ENCODE measurements at places on chromosomes 11 and 22.

DNA sequence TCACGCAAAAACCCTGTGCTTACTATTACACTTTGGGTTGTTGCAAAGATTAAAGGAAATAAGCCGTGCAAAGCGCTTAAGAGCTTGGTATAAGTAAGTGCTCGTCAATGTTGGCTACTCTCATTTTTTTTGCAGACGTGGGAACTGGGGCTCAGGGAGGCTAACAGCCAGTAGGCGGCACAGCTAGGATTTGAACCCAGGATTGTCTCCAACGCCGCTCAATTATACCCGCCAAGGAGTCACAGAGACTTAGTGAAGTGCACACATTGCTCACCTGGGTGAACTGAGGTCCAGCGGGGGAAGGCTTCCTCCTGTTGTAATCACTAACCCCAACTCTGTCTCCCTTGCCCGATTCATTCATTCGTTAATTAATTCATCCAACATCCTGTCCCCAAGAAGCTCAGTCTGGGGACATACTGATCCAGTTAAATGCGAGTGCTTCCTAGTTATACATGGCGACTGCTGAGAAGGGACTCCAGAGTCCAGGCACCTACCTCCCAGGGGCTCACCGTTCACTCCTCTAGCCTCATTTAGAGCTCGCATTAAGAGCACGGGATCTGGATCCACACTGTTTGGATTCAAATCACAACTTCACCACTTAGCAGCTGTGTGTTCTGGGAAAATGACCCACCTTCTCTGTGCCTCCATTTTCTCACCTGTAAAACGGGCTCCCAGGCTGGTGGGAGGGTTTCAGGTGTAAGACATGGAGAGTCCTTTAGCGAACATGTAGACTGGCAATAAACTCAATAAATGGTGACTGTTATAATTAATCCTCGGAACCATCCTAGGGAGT, 838 bp upstream of the MTFP1 start:
- no peak for DNase-seq

DNA sequence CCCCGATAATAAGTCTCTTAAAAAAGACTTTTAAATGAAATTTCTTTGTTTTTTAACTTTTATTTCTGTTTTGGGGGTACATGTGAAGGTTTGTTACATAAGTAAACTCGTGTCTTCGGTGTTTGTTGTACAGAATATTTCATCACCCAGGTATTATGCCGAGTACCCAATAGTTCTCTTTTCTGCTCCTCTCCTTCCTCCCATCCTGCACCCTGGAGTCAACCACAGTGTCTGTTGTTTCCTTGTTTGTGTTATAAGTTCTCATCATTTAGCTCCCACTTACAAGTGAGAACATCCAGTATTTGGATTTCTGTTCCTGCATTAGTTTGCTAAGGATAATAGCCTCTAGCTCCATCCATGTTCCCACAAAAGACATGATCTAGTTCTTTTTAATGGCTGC, 1.6 kb upstream of the GSTP1 start:
- no peak for DNase-seq

GRCh38 chr11:25576320-25576719, 755.6 kb upstream of the ANO3 start:
- no peak for DNase-seq

- DNase-seq, result no peak
These were observed 257.7 kb upstream of the PLET1 start for GRCh38 chr11:112518371-112518770.

DNA sequence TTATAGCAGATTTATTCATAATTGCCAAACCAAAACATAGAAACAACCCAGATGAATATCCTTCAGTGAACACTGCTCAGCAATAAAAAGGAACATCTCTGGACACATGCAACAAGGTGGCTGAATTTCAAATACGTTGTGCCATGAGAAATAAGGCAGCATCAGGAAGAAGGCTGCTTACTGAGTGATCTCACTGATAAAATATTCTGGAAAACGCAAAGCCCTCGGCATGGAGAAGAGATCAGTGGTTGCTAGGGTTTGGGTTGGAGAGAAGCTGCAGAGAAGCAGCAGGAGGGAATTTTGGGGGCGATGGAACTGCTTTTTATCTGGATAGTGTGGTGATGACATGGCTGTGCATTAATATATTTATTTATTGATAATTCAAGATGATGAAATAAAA, 11.0 kb upstream of the SHANK2 start:
- DNase-seq, result no peak

DNA sequence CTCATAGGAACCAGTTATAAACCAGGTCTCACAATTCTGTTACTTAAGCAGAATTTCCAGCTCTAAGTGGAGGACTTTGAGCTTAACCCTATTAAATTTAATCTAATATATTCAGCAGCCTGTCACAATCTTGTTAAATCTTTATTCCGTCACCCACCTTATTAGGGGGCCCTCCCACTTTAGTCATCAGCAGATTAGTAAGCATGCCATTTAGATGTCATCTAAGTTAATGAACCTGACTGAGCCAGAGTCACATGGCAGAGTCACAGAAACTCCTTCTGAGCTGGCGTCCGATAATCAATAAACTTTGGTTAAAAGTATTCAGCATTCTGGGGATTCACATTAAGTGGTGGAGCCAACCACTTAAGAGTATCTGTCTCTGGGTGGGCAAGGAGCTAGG, 35.1 kb downstream of the TTC12 start:
- no peak for DNase-seq

DNA sequence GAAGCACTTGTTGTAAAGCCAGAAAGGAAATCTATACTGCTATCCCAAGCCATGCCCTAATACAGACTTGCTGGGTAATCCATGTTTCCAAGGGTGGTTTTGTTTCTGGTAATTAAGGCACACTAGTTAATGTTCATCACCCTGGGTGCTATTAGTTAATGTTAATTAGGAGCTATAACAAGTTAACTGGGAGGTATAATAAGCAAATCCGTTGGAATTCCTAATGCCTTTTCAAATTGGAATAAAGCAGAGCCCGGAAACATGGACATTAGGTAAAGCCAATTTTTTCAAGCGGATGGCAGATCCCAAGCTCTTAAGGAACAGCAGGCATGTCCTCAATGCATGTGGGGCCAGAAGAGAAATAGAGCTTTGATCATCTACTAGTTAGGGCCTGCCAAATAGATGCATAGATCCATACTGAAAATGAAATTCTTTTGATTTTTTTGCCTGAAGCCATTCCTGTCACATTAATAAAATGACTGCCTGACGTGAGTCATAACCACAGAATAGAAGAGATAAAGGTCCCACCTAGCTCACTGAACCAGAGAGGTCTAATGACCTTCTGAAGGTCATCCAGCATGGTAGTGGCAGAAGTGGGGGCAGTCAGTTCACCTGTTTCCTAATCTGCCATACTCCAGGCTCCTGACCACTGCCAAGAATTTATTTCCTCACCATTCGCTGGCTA, 28.5 kb upstream of the CCDC34 start:
- no peak for DNase-seq

GRCh38 chr11:101498891-101499290, 84.9 kb downstream of the TRPC6 start:
- DNase-seq, result no peak

GRCh38 chr22:27761000-27761399, 40.6 kb downstream of the MN1 start:
- DNase-seq, result no peak

DNA sequence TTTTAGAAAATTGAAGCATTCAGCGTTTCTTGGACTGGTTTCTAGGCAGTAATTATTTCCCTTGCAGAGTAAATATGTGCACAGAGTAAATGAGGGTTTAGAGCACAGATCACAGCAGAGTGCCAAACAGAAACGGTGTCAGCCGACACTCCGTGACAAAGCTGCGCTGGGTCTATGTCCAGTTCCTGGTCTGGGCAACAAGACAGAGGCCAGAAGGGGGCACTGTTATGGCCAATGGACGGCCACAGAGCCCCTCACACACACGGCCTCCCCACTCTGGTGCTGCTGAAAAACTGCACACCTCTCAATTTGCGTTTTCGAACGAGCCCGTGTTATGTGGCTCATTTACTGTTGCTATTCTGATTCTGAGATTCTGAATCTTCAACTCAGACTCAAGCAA, 180.7 kb downstream of the MPPED1 start:
- DNase-seq, result no peak

GRCh38 chr22:31173386-31174145, 13.6 kb downstream of the RNF185 start:
- DNase-seq, result no peak

DNA sequence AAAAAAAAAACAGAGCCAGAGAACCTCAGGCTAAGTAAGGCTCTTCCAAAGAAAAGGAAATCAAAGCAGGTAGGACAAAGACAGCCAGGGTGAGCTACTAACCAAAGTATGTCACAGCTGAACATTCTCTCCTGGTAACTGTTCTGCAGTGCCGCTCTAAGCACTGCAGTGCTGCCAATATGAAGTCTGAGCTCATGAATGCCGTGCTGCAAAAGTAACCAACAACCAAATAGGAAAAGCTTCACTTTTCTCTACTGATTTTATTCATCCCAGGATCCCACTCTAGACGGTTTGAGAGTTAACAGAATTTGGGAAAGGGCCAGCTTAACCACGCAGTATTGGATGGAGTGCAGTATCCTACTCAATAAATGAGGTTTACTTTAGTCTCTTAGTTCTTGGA, 3.5 kb downstream of the SIK3 start:
- DNase-seq, result no peak

DNA sequence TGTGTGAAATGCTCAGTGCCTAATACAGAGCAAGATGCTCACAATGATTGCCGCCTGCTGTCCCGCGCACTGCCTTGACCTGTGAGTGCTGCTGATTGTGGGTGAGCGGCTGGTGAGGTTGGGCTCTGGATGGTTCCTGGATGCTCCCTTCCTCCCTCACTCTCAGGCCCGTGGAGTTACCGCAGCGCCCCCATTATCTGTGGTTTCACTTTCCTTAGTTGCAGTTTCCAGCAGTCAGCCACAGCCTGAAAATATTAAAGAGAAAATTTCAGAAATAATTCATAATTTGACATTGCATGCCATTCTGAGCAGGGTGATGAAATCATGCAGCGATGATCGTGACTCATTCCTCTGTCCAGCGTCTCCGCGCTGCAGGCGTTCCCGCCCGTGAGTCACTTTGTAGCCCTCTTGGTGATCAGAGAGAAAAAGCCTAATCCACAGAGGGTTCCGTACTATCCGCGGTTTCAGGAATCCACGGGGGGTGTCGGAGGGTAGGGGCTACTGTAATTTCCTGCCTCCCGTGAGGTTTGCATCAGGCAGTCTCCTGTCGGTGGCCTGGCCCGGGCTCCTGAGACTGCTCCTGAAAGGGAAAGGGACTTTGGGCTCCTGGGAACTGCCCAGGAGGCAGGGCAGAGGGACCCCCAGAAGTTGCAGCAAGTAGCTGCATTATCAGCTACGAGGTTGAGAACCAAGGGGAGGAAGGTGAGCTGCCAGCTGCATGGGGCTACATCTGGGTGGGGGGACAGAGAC, 10.6 kb downstream of the RPL3 start:
- DNase-seq, result no peak

DNA sequence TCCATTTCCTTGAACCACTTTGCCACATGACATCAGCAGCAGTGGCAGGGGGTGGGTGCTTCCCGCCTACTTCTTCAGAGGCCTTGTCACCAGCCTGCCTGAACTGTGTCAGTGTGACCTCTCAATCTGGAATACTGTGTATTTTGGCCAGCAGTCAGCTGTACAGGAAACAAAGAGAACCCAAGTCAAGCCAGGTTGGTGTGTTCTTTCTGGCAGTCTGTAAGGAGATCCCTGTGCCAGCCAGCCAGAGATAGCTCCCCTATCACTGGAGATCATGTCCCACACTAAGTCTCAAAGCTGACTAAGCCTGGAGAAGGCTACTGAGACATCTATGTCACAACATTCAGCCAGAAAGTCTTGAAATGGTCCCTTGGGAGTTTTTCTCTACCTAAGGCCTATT, 142.1 kb downstream of the TRPC6 start:
- no peak for DNase-seq

DNA sequence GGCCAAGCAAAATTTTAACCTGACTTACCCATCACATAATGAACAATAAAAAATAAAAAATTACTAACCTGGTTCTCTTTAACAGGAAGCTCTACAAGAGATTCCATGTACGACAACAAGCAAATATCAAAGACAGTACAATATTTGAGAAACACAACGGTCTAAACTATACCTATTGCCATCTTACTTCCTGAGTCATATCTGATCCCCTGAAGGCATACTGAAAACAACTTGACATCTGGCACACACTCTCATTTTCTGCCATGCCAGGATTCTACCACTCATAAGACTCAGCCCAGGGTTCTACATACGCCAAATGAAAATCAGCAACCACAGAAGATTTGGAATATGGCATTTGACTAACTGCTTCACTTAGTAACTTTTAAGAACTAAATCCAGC, 13.8 kb downstream of the DENND5A start:
- DNase-seq, result no peak

GRCh38 chr11:64787526-64788320, 9.4 kb upstream of the SF1 start:
- DNase-seq, result no peak

GRCh38 chr11:70865356-70865755, 387.0 kb downstream of the SHANK2 start:
- DNase-seq, result no peak

- no peak for DNase-seq
These were observed 175.1 kb downstream of the CEP164 start for GRCh38 chr11:117502779-117503100.

- DNase-seq, result no peak
These were observed 55.9 kb downstream of the SEZ6L start for GRCh38 chr22:26225207-26225606.

DNA sequence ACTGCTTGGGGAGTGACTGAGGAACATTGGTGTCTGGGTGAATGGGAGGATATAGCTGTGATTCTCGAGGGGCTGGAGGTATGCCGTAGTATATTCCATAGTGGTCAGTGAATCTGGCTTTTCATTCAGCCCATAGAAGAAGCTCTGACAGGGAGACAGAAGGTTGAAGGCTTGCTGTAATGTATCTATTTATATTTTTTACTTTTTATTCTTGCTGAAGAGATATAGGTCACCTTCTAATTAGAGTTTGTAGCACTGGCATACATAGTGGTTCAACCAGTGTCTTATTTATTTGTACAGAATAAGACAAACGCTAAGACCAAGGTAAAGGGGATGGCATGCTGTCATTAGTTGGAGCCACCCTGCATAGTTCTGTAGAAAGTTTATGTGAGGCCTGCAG, 10.0 kb downstream of the TRIM44 start:
- DNase-seq, result no peak

DNA sequence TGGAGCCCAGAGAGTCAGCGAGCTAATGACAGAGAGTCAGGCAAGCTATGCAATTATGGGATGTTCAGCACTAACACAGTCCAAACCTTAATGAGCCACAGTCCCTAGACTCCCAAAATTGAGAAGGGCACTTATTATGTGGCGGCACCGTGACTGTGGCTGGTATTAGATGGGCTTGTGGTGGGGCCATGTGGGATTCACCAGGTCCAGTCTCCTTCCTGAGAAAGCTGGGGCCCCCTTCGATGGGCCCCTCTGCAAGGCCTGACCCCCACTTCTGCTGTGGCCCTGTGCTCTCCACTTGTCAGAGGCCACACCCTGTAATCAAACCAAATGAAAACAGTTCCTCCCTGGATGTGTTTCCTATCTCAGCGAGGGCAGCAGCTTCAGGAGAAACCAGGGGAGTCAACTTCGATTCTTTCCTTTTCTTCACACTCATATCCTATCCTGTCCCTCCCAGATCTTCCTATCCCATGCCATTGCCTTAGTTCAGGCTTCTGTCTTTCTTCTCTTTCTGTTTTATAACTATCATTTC, 42.9 kb downstream of the INSC start:
- DNase-seq, result no peak

- DNase-seq, result no peak
These were observed 72.8 kb downstream of the PPP2R1B start for GRCh38 chr11:111693224-111693937.

Measured in NCI-H510A (cell line).